Neural crest cell (in vitro differentiated cells): ENCODE measurements at places on chromosomes 1 and 21. TPM values are rescaled to one million over a fixed set of nuclear protein-coding genes. Genes with fewer than 3 reads are reported as not detected.
A peak's percentile ranks its signal among the peaks of the same experiment; 100 is the strongest.

GRCh38 chr1:179923029-179923428 lies 31.6 kb upstream of the CEP350 start:
- H3K36me3 ChIP-seq = peaks cover 15% of the 10 kb centered on the region
- no peak overlapping the region for H3K27ac ChIP-seq
- no peak for DNase-seq
- H3K4me3 ChIP-seq = no peak overlapping the region
- no peaks in the 10 kb centered on the region for H3K27me3 ChIP-seq

GRCh38 chr1:1137256-1138045 lies 21.6 kb upstream of the C1orf159 start:
- H3K27ac ChIP-seq = no peak overlapping the region
- peaks cover 15% of the 10 kb centered on the region for H3K27me3 ChIP-seq
- H3K4me3 ChIP-seq = no peak overlapping the region
- no peak for DNase-seq
- H3K36me3 ChIP-seq = no peaks in the 10 kb centered on the region

GRCh38 chr1:164780111-164780812 lies 221.3 kb downstream of the PBX1 start:
- H3K4me3 ChIP-seq = no peak overlapping the region
- DNase-seq = no peak
- peaks cover 20% of the 10 kb centered on the region for H3K4me1 ChIP-seq

DNA sequence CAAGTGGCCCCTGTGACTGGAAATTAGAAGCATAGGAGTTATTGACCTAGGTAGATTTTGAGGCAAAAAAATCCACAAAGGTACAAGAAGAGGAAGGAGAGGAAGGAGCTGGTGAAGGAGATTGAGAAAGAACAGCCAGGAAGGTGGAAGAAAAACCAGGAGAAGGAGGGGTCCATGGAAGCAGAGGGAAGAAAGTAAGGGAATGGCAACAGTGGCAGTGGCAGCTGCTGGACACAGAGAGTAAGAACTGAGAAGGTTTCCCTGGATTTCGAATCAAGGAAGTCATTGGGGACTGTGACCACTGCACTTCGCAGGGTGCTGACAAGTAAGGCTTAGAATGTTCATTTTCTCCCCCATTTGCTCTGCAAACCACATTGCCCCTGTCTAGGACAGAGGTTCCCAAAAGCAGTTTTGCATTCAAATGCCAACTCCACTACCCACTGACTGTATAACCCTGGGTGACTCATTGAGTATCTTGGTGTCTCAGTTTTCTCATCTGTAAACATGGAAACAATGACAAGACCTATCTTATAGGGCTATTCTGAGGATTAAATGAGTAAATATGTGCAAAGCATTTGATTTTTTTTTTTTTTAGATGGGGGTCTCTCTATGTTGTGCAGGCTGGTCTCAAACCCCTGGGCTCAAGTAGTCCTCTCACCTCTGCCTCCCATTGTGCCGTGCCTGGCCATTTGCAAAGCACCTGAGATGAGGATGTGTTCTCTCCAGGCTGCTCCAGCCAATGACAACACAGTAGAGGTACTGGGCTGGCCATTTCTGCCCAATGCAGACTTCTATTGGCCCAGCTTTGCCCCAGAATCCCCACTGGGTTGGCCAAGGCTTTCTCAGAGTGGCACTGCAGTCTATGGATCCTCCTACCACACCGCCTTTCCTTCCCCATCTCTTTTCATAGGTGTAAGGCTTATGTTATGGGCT lies 9.3 kb upstream of the CAPN2 start:
- no peak overlapping the region for H3K27ac ChIP-seq
- H3K36me3 ChIP-seq = no peaks in the 10 kb centered on the region
- no peak overlapping the region for H3K4me3 ChIP-seq
- no peaks in the 10 kb centered on the region for H3K27me3 ChIP-seq
- DNase-seq = no peak
- H3K4me1 ChIP-seq = peaks cover 19% of the 10 kb centered on the region

DNA sequence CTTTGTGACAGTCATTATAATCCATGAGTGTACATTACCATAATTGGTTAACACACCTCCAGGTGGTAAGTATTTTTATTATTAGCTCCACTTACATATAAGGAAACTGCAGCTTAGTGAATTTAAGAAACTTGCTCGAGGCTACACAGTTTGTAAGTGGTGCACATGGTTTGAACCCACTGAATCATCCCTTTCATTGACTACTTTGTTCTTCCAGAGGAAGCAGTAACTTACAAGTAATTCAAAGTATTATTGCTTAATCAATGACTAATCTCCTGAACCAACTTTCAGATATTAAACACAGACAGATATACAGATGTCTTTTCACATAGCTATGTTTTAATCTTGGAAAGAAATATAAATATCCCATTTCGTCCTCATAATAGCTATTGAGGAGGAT lies 18.7 kb upstream of the CLDN8 start:
- no peak for DNase-seq
- no peak overlapping the region for H3K27ac ChIP-seq
- H3K27me3 ChIP-seq = no peaks in the 10 kb centered on the region
- H3K4me3 ChIP-seq = no peak overlapping the region

DNA sequence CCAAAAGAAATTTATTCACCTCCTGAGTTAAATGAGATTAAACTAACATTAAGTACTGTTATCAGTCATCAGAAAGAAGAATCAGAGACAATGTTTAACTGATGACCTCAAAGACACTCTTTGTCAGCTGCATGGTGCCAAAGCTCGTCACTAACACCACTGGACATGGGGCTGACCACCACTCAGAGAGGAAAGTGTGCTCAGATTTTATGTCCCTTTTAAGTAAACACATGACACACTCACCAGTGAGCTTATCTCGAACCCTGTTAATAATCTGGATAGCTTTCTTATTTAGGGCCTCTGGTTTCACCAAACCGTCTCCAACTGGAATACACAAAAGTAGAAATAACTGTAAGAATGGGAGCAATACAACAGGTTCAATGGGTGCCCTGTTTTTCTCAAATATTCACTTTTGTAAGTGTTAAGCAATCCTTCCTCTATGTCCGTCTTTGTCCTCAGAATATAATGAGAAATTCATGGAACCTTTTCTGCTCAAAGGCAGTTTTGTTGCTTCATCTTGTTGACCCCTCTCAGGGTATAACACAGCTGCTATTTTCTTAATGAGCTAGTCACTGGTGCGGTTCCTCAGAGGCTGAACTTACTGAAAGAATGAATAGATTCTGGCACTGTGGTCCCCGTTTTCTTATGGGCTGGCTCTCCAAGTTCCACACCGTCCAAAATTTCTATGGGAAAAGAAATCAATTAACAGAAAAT lies 9.5 kb upstream of the EXOSC10 start:
- peak overlapping the region; percentile 91 for H3K27ac ChIP-seq
- peak; percentile 3 for DNase-seq
- H3K36me3 ChIP-seq = peaks cover 9% of the 10 kb centered on the region

DNA sequence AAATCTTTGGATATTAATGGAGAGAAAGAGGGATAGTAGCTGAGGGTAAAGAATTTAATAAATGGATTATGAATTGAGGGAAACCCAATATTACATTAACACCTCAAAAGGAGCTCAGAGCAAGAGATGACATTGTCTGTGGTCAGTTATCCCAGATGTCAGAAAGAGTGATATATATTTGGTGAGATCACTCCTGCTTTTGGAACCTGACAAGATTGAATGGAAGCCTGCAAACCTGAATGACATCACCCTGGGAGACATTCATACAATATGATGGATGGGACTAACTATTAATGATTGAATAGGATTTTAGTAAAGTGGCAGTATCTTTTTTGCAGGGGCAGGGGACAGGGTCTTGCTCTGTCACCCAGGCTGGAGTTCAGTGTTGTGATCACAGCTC lies 6.8 kb upstream of the IFI6 start:
- H3K4me1 ChIP-seq = peaks cover 4% of the 10 kb centered on the region
- H3K36me3 ChIP-seq = peaks cover 15% of the 10 kb centered on the region
- DNase-seq = no peak
- H3K4me3 ChIP-seq = no peak overlapping the region

GRCh38 chr1:27430903-27431600 lies 38.6 kb downstream of the GPR3 start:
- peaks cover 2% of the 10 kb centered on the region for H3K36me3 ChIP-seq
- no peak for DNase-seq
- no peak overlapping the region for H3K27ac ChIP-seq
- peak overlapping the region; percentile 39 for H3K4me3 ChIP-seq

GRCh38 chr1:206111271-206111927 lies 5.8 kb downstream of the AVPR1B start:
- H3K27ac ChIP-seq = no peak overlapping the region
- peaks cover 16% of the 10 kb centered on the region for H3K27me3 ChIP-seq
- H3K4me1 ChIP-seq = peaks cover 6% of the 10 kb centered on the region
- no peak for DNase-seq
- H3K4me3 ChIP-seq = no peak overlapping the region
- H3K36me3 ChIP-seq = no peaks in the 10 kb centered on the region

- no peaks in the 10 kb centered on the region for H3K27me3 ChIP-seq
- H3K27ac ChIP-seq = no peak overlapping the region
- peaks cover 7% of the 10 kb centered on the region for H3K36me3 ChIP-seq
Measured at GRCh38 chr1:75469586-75470173, 141.2 kb downstream of the SLC44A5 start.

DNA sequence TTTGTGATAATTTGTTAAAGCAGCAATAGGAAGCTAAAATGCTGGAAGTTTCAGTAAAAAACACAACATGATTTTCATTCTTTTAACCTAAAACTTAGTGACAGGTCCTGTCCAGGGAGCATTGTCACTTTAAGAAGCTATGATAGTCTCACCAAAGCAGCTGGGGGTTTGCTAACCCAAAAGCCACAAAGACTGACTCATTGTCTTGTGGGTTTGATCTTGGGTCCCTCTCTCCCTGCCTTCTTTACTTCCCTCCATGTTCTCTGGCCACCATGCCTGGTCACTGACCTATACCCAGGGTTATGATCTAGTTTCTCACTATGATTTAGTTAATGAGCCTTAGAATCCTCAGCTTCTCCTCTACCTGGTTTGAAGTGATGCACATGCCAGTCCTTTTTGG lies 213.5 kb upstream of the PTGFR start:
- no peaks in the 10 kb centered on the region for H3K36me3 ChIP-seq
- peaks cover 30% of the 10 kb centered on the region for H3K27me3 ChIP-seq
- H3K27ac ChIP-seq = no peak overlapping the region

GRCh38 chr1:244435562-244436205 lies 16.0 kb downstream of the ADSS2 start:
- H3K4me3 ChIP-seq = no peak overlapping the region
- peaks cover 12% of the 10 kb centered on the region for H3K36me3 ChIP-seq
- DNase-seq = no peak
- H3K27ac ChIP-seq = no peak overlapping the region
- peaks cover 35% of the 10 kb centered on the region for H3K4me1 ChIP-seq

- peaks cover 26% of the 10 kb centered on the region for H3K4me1 ChIP-seq
- no peaks in the 10 kb centered on the region for H3K27me3 ChIP-seq
- H3K27ac ChIP-seq = peak overlapping the region; percentile 98
- DNase-seq = no peak
Measured at GRCh38 chr21:17610911-17611310, 1.8 kb downstream of the BTG3 start.

DNA sequence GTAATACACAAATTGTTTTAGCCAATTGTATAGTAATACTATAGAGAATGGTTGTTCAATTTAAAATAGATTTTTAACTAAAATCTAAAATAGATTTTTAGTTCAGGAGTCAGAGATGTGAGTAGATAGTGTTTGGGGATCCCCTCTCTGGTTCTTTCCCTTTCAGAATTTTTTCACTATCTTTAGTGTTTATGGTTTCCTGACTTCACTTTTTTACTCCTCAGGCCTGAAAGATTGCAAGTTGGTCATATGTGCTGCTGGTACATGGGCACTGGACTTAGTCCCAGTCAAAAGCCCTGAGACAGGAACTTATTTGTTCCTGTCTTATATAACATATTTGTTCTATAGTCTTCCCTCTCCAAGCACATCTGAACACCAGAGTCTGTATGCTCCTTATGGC lies 96.8 kb upstream of the ATP1B1 start:
- H3K27me3 ChIP-seq = no peaks in the 10 kb centered on the region
- DNase-seq = no peak
- peaks cover 10% of the 10 kb centered on the region for H3K4me1 ChIP-seq
- H3K4me3 ChIP-seq = no peak overlapping the region

DNA sequence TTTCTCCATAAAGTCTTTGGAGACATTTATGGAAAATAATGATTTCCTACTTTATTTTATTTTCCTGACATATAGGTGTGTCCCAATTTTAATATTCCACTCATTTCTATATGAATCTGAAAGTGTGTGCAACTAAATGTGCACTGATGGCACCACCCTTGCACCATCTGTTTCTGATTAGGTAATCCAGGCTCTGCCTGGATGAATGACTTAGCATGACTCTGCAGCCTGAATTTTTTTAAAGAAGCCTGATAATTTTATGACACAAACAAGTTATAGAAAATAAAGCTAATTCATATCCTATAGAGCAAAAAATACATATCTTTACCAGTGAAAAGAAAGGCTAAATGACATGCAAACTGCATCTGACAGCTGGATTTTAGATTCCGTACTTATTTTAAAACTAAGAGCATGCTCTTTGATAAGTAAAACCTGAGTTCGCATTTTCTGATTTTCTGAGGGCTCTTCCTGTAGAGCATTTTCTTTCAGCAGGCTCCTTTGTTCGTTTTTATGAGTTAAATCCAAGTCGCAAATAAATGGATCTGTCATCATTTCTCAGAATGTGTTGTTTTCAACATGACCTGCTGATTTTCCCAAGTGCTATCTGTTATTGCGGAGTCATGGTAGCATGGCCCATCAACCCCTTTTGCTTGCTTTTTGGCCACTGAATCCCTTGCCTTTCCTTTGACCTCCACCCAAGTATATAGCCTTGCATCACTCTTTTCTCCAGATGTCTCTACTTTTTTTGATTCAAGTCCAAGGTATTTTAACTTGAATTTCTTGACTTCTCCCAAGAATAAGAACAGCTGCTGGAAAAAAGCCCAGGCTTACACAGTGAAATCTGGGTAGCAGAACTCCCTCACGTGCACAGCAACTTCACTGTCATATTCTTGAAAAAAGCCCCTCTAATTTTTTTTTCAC lies 52.8 kb upstream of the LYPLAL1 start:
- no peak for DNase-seq
- H3K4me3 ChIP-seq = no peak overlapping the region
- no peaks in the 10 kb centered on the region for H3K27me3 ChIP-seq
- H3K36me3 ChIP-seq = no peaks in the 10 kb centered on the region
- H3K27ac ChIP-seq = peak overlapping the region; percentile 76
- H3K4me1 ChIP-seq = no peaks in the 10 kb centered on the region

GRCh38 chr1:88219521-88219920 lies 464.6 kb upstream of the PKN2 start:
- H3K36me3 ChIP-seq = no peaks in the 10 kb centered on the region
- no peak for DNase-seq
- H3K27ac ChIP-seq = no peak overlapping the region
- H3K4me3 ChIP-seq = no peak overlapping the region
- no peaks in the 10 kb centered on the region for H3K27me3 ChIP-seq

- DNase-seq = no peak
- H3K27me3 ChIP-seq = no peaks in the 10 kb centered on the region
- no peak overlapping the region for H3K27ac ChIP-seq
- no peak overlapping the region for H3K4me3 ChIP-seq
- peaks cover 3% of the 10 kb centered on the region for H3K36me3 ChIP-seq
Measured at GRCh38 chr1:107867897-107868296, 97.1 kb downstream of the VAV3 start.

The CD52 gene
- total RNA-seq = not detected in 2 replicates

The NEK2 gene
- total RNA-seq = 27.1 and 31.0 TPM in 2 replicates

The WNT2B gene
- 1.3 and 1.5 TPM in 2 replicates for total RNA-seq

The SPRR2A gene
- total RNA-seq = not detected in 2 replicates

The FAM110D gene
- total RNA-seq = 1.0 and 1.2 TPM in 2 replicates

The CLDN17 gene
- total RNA-seq = not detected in 2 replicates
